ENCODE measurements at places on chromosomes 1 and 21.

DNA sequence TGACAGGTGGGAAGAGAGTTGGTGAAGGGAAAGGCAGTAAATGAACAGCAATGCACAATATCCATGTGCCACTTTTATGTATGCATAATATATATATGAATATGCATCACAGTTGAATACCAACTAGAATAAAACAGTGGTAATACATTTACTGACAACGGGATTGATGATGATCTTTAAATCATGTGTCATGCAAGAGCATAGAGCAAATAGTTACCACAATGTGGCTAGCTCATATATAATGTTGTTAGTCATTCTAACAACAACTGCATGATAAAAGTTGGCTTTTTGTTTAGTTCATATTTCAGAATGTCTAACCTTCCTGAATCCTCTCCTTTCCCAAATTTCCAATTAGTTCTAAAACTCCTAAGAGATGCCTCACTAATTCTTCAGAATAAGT lies 46.4 kb downstream of the GORAB start:
- no peak for DNase-seq

GRCh38 chr1:216221260-216221700 lies 202.0 kb downstream of the USH2A start:
- no peak for DNase-seq

- no peak for DNase-seq
Observed at GRCh38 chr21:32336711-32337110, 38.1 kb downstream of the MRAP start.

- DNase-seq = no peak
Observed at GRCh38 chr1:164759979-164760469, 201.0 kb downstream of the PBX1 start.

- DNase-seq = no peak
Observed at GRCh38 chr1:155509064-155509463, 53.5 kb downstream of the ASH1L start.
